ENCODE measurements at places on chromosomes 4 and X.

DNA sequence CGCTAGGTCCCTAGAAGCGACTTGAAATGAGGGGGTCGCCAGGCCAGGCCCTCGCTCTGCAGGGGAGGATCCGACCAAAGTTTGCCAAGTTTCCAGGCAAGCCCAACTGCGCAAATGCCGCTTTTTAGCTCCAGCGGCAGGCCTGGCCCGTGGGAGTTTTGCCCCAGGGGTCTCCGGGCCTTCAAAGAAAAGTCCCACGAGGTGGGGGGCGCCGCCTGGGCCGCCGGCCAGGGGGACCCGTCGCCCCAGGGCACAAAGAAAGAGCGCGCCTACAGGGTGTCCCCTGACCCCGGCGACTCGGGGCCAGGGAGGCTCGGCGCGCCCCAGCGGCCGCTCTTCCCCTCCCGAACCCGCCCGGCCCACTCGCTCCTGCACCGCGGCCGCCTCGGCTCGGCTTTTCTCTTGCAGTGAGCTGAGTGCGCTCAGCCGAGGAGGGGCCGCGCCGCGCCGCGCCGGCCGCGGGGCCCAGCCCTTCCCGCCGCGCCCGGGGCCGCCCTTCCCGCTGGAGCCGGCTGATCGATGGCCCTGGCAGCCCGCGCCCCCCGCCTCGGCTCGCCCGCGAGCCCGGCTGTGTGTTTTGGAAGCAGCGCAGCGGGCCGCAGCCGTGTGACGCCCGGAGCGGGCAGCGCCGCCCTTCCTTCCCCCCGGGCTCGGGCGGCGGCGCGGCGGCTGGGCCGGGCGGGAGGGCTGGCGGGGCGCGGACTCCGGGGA lies 754 bp upstream of the KLF3 start:
- peak; percentile 49 for DNase-seq

DNA sequence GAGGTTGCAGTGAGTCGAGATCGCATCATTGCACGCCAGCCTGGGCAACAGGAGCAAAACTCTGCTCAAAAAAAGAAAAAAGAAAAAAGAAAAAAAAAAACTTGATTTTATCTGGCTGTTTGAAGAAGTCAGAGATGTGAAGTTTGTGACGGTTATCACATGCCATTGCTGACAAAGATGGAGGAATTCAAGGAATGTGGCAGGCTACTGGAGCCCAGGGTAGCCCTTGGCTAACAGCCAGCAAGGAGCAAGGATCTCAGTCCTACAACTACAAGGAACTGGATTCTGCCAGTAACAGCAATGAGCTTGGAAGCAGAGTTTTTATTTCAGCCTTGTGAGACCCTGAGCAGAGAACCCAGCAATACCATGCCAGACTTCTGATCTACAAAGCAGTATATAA lies 24.3 kb upstream of the TET2 start:
- DNase-seq, result peak; percentile 10

DNA sequence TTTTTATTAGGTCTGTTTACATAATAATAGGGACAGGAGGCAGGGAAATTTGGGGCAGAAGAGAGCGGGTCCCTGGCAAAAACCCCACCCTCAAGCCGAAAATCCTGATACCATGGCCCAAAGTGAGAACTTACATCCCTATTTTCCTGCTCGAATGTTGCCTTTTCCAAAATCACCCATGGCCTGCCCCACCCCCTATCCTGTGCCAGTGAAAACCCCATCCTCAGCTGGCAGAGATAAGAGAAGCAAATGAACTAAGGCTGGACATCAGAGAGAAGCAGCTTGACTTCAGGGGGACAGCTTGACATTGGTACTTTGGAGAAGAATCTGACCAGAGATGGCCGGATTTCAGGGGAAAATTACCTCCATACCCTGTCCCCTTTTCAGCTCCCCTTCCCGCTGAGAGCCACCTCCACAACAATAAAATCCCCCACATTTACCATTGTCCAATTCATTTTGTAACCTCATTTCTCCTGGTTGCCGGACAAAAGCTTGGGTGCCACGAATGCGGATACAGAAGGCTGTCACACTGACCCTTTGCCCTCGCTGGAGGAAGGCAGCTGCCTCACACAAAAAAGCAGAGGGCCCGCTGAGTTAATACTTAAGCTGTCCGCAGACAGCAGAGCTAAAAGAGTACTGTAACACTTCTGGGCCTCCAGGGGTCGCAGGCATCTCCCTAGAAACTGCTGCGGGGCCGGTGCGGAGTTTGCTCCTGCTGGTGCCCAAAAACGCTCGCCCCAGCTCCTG lies 196.2 kb downstream of the SNCA start:
- DNase-seq, result peak; percentile 65

DNA sequence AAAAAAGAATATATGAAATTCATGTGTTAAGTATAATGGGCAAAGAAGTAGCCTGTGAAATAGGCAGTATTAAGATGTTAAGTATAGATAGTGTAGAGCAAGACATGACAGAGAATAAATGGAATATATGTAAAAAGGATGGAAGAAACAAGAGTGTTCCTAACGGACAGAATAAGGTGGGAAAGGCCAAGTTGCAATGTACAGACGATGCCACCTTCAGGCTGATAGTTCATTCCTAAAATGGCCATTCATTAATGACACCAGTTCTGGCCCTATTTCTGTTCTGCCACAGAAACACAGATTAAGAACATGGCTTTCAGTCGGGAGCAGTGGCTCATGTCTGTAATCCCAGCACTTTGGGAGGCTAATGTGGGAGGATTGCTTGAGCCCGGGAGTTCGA lies 4.4 kb upstream of the FAM184B start:
- peak; percentile 36 for DNase-seq

DNA sequence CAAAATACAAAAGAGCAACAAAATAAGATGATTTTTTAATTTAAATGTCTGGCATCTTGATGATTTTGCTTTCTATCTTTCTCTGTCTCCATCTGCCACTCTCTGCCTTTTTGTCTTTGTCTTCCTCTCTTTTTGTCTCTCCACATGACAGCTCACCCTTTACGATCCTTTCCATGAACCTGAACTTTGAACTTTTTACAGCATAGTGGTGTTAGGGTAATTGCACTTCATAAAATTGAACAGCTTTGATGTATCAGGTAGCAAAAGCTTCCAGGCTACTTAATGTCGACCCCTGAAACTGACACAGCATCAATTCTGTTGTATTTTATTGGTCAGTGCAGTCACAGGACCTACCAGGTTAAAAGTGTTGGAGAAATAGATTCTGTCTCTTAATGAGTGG lies 1517.0 kb downstream of the ADGRL3 start:
- DNase-seq, result no peak

DNA sequence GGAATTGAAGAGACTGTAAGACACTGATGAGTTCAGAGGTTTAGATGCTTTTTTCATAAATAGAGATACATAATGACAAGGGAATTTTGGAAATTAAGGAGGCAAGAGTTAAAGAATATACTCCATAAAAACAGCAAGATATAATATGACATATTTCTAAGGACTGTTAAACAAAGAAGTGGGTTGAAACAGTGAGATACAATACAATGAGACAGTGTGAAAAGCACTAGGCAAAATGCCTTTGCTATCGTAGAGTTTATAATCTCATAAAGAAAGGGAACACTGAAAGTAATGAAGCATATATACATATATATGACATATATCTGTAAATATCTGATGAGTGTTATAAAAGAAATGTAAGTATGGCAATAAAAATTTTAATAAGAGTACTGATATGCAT lies 1496.2 kb downstream of the TECRL start:
- no peak for DNase-seq
